ENCODE measurements at places on chromosomes 13 and 19.

DNA sequence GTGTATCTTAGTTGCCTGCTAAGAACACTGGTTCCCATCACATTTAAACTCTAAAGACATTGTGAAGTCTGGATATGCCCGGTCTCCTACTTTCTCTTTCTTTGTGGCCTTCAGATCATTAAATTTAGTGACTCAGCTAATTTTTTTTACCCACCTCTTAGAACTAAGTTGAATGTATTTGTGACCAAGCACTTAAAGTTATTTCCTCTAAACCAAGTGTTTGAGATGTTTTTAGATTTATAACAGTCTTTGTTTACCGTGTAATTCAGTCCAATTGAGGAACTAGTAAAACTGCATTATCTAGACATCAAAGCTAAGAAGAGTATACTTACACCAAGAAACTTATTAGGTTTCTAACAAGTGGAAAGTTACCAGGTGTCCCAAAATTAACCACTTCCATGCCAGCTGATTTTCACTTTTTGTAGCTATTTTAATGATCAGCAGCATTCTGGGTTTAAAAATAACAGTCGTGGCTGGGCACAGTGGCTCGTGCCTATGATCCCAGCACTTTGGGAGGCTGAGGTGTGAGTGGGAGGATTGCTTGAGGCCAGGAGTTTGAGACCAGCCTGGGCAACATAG lies 53.1 kb downstream of the ARHGAP35 start:
- DNase-seq: peak; percentile 74

DNA sequence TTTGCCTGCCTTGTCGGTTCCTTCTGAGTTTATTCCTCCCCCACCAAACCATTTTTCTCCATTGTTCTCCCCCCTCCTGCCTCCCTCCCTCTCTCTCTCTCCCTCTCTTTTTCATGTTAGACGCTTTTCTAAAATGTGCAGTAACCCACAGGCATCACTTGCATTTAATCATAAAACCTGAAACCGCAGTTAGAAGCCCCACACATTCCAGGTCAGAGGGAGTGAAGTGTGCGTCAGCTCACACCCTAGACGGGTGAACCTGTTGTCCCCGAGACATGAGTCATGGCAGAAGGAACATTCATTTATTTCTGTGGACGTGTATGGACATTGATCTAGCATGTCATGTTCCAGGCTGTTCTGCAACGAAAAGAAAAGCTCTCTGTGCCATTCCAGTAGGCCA lies 19.9 kb downstream of the ONECUT3 start:
- peak; percentile 6 for DNase-seq

- DNase-seq: no peak
Observed at GRCh38 chr19:17673937-17674799, 14.0 kb downstream of the UNC13A start.

- no peak for DNase-seq
Observed at GRCh38 chr19:3672993-3673392, 27.3 kb downstream of the PIP5K1C start.

Data from Caki2 (cell line).